ENCODE measurements at places on chromosomes 12 and 14.

DNA sequence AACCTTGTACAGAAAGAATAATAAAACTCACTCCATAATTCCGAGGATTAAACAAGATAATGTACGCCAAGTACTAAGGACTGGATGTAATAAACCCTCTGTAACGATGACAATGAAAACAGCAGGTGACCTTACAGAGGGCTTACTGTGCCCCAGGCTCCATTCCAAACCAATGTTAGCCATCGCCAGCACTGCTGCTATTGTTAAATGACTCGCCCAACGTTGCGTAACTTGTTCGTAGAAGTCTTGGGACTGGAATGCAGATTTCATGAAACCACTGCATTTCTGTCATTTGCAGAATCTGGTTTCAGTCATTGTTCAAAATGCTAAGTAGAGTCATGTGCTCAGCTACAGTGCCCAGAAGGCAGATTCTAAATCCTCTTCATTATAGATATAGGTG is 728 bp upstream of the STON2 start:
- DNase-seq = no peak

DNA sequence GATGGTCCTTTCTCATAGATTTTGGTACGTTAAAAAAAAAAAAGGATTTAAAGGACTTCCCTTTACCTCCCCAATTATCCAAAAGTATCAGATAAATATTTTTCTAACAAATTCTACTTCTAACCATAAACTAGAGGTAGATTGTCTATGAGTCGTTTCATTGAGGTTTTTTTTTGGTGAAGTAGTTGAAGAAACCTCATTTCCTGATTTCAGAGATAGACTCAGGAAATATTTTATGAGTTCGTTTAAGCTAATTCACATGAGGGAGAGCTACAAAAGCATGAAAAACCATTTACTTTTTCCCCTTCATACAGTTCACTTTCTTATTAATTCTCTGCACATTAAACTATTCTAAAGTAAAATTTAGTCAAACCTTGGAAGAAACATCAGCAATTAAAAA is 112.5 kb downstream of the RALGAPA1 start:
- no peak for DNase-seq

- no peak for DNase-seq
These were observed 56.8 kb downstream of the CDK17 start for GRCh38 chr12:96343347-96343954.

- DNase-seq = no peak
These were observed 1500.7 kb upstream of the FLRT2 start for GRCh38 chr14:84029246-84029645.

DNA sequence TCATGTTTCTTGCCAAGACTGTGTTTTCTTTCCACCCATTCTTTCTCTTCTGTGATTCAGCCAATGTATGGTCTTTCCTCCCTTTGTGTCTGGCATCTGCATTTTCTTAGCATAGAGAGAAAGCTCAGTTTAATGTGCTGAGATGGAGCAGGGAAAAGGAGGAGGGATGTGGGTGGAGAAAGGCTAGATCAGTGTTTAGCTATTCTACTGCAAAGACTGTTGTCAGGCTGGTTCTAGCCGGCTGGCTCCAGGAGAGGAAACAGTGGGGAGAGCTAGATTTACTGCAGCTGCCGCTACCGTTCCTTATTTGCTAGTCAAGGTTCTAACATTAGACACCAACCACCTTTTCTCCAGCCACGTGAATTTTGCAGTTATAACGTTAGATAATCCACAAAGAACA is 5.2 kb upstream of the RIMKLB start:
- DNase-seq = no peak

DNA sequence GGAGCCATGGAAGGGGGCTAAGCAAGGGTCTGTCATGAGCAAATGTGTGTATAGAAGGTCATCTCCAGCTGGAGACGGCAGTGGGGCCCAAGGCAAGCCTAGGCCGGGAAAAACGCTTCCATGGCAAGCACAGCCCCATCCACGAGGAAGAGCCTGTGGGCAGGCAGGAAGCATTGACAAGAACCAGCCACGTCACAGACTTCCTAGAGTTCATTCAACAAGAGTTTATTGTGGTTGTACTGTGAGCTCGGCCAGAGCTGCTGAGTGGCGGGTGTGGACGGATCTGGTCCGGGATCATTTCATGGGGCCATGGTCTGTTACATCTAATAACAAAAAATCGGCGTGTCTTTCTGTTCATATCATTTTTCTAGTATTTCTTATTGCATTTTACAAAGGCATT is 311.7 kb downstream of the TMEM121 start:
- DNase-seq = no peak

GRCh38 chr14:54329082-54329695 is 67.6 kb upstream of the CDKN3 start:
- DNase-seq = no peak

DNA sequence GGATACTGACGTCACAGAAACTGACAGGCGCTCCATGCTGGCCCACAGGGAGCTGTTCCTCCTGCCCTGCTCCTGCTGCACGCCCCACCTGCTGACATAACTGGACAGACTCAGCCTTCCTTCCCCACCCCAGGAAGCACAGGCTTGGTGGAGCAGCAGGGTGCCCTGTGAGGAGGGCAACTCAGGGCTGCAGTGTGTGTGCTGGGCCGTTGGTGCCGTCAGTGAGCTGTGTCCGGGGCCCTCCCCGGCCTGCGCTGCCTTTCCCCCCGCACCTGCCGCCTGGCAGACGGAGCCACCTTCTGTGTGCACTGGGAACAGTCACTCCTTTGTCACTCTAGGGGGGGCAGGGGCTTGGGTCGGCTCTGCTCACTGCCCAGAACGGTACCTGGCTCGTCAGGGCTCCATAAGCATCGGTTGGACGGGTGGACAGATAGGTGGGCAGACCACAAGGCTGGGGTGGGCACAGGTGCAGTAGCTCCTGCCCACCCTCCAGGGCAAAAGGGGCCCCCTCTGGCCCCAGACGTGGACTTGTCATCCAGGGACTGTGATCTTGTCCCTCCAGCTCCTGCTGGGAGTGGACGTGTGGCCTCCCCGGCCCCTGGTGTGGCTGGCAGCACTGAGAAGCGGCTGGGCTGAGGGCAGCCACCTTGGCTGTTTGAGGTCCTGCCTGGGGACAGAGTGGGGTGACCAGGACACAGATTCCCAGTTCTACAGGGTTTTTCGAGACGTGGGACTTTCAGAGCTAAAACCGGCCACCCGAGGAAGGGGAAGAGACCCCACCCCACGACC is 32.8 kb downstream of the FBRSL1 start:
- no peak for DNase-seq

DNA sequence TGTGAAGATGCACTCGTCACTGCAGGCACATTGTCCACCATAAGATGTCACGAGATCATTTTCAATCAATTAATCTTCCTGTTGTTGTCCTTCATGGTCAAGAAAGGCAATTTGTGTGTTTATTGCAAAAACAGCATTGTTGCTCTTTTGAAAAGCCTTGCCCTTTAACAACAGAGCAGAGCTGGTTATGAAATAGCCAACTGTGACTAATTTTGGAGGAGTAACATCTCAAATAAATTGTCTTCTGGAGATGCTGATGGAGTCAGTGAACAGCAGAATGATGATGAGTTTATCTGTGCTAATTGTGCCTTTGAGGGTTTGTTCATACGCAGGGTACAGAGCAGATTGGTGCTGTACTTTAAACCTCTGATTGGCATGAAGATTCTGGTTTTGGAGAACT is 88.3 kb upstream of the E2F7 start:
- no peak for DNase-seq

- no peak for DNase-seq
These were observed 10.9 kb downstream of the EVL start for GRCh38 chr14:100076133-100076532.

GRCh38 chr12:19739195-19739776 is 300.0 kb downstream of the AEBP2 start:
- no peak for DNase-seq

- DNase-seq = no peak
These were observed 30.4 kb downstream of the MMAB start for GRCh38 chr12:109542876-109543275.

DNA sequence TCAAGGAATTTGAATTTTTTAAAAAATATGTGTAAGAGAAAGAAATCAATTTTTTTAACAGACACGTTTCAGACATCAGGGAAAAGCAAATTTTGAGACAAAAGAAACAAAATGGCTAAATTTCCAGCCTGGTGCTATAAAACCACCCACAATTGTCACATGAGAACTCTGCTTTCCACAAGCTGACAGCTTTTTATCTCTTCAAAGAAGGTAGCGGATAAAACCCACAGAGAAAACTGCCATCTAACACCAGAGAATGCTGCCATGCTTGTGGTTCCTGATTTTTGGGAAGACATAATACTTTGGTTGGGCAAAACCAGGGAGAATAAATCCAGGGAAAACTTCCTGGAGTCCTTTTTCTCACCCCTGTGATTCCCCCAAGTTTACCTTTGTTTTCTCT is 10.3 kb upstream of the ITPR2 start:
- no peak for DNase-seq

- DNase-seq = no peak
These were observed 103.7 kb downstream of the BCL11B start for GRCh38 chr14:99168330-99168729.

DNA sequence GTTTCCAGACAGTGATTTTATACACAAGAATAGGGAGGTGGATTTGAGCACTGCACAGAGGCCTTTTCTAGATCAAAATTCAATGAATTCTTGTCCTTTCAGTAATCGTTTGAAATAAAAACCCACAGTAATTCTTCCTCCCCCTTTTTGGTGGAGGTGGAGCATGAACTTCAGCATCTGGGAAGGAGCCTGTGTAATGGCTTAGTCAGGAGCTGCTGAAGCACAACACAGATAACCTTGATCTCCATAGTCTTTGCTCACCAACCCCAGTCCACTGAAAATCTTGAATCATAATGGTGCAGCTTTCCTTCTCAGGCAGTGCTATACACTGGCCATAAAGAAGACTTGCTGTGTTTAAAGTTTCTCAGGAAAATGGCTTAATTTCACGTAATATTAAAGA is 6.4 kb upstream of the TBPL2 start:
- DNase-seq = no peak

DNA sequence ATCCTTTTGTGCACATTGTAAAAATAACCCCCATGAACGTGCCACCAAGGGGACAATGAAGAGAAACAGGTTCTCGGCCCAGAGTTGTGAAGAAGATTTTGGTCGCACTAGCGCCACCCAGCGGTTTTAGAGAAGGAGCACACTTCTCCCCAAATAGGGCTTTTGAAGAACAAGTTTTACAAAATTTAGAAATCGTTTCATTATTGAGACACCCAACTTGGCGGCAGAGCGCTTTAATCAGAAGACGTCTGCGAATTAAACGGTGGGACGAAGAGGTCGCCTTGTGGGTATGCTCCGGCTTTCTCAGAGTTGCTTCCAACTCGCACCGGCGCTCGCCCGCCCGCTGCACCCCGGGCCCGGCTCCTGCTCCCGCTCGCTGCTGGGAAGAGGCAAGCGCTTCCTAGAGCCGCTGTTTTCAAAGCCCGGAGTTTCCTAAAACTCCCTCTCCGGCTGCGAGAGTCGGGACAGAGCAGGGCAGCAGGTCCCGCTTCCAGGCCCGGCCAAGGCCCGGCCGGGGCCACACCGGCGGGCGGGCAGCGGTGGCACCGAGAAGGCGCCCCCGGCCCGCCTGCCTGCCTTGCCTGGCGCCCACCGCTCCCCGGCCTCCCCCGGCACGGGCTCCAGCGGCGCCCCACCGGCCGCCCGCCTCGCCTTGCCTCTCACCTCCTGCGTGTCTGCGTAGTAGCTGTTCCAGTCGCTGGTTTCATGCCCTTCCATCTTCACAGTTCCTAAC is 645 bp downstream of the FOXA1 start:
- DNase-seq = peak; percentile 20

DNA sequence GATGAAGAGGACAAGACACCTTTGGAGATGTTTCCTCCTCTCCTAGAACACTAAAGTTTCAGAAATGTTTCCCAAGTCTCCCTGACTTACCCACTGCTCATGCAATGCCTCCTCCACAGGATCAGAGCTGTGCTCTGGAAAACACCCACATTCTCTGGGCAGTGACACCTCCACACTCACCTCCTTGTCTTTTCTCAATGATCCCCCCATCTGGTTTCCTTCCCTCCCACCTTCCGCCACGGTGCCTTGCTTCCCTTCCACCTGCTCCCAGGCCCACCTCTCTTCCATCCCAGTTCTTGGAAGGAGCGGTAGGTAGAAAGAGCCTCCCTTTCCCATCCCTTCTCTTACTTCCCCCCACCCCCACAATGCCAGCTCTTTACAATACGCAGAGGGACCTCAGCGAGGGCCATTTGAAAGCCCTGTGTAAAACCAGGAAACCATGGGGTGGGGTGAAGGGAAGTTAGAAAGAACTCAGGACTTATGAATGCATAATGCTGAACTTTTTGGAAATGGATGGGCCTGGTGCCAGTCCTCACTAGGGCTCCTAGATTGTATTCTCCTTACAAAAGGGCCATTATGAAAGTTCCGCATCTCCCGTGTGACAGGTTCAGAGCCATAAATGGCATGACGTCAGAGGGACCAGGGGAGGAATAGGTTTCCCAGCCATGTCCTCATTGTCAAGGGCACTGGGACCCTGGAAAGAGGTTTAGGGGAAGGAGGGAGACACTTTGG is 12.8 kb downstream of the FBLN5 start:
- no peak for DNase-seq

DNA sequence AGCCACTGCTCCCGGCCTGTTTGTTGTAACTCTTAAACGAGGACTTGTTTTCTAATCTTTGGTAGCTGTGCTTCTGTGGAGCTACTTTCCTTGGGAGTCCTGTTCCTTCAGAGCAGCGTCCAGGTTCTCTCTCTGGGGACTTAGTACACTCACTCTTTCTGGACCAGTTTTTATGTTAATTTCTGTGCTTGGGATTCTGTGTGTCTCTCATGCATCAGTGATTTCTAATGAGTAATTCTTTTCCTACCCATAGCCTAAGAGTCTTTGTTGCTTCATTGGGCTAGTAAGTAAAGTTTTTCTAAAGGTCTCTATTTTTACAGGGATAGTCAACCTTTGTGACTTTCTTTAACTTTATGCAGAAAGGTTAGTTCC is 289.3 kb downstream of the FBXL14 start:
- no peak for DNase-seq

GRCh38 chr14:94964931-94965330 is 192.4 kb downstream of the DICER1 start:
- no peak for DNase-seq

- no peak for DNase-seq
These were observed 315.3 kb downstream of the MED13L start for GRCh38 chr12:115962216-115962615.

DNA sequence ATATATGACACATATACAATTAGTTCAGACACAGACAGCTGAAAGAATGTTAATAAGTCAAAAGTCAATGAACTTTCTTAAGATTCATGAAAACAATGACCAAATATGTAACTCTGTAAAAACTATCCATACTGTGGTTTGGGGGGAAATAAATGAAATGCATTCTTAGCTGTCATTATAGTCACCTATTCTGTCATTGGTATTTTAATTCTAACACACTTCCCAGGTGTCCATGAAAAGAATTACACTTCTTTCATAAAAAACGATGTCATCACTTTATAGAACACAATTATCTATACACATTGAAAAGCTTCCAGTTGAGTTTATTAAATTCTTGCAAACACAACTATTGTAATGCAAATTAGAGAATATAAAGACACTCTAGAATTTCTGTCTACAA is 35.8 kb downstream of the PPFIA2 start:
- DNase-seq = no peak
